Activated CD4-positive, alpha-beta T cell treated with anti-CD3 and anti-CD28 coated beads for 48 hours (primary cell): ENCODE measurements at places on chromosomes 13 and 19.

GRCh38 chr19:14843578-14843977, 5.1 kb downstream of the OR7A10 start:
- DNase-seq = no peak

DNA sequence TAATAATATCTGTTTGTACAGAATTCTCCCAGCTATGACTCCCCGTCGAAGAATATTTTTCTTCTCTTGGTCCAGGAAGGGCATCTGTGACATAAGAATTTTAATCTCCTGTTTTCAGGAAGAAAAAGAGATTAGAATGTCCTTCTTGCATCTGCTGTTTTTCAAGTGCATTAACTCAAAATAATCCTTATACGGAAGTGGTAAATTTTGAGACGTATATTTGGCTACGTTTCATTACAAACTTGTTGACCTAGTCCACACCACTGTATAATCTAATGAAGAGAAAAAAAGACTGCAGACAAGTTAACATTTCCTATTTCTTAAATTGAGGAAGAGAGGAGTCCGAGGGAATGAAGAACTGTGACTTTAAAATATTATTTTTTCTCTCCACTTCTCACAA, 959.9 kb downstream of the DIAPH3 start:
- DNase-seq = no peak

GRCh38 chr13:80341756-80342370, 937 bp upstream of the SPRY2 start:
- no peak for DNase-seq

GRCh38 chr19:925087-925525, 729 bp upstream of the ARID3A start:
- no peak for DNase-seq

- DNase-seq = no peak
Observed at GRCh38 chr13:20831254-20831653, 57.5 kb upstream of the EEF1AKMT1 start.

- no peak for DNase-seq
Observed at GRCh38 chr13:32237681-32238080, 77.5 kb downstream of the ZAR1L start.

DNA sequence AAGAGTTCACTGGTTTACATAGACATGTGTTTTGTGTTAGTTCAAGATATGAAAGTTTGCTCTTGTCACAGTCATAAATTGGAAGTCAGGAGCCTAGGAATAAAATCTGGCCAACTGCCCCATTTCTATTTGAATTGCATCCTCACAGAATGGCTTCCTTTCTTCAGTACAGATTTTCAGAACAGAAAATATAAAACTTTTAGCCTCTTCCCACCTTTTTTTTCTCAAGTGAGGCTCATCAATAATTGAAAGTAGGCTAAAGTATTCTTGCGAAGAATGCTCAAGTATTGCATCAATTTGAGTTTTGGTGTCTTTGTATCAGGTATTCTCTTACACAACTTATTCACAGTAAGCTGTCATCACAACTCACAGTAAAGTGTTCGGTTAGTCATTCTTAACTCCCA, 802.7 kb downstream of the PCDH9 start:
- no peak for DNase-seq

DNA sequence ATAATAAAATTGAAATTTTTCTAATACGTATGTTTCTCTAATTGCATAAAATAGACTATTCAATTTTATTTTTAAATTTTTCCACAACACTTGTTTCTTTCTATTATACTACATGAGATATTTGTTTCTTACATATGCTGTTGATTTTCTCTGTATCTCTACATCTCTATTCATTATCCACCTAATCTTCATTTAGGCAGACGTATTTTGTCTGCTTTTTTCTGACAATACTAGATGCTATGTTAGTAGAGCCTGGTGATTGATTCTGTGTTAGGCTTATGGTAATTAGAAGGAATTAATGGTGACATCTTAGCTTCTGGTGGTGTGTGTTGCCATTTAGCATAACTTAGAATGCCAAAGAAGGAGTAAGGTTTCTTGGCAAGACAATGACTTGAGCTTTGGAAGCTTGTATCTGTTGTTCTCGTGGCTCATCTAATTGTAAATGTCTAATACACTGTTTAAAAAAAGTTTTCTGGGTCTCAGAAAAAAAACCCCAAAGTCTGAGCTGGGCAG, 1610.7 kb upstream of the PCDH20 start:
- no peak for DNase-seq

- no peak for DNase-seq
Observed at GRCh38 chr13:27559719-27560118, 60.6 kb downstream of the LNX2 start.

DNA sequence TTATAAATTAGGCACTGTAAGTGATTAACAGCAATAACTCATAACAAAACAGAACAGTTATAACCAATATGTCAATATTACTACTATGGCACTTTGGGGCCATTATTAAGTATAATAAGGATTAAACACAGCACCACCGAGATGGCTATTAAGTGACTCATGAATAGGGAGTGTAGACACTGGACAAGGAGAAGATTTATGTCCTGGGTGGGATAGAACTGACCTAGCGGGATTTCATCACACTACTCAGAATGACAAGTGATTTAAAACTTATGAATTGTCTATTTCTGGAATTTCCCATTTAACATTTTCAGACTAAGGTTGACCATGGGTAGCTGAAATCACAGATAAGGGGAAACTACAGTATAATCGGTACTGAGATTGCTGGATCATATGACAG, 79.0 kb upstream of the SLC7A1 start:
- no peak for DNase-seq

- no peak for DNase-seq
Observed at GRCh38 chr13:99335087-99335486, 27.9 kb upstream of the GPR183 start.

DNA sequence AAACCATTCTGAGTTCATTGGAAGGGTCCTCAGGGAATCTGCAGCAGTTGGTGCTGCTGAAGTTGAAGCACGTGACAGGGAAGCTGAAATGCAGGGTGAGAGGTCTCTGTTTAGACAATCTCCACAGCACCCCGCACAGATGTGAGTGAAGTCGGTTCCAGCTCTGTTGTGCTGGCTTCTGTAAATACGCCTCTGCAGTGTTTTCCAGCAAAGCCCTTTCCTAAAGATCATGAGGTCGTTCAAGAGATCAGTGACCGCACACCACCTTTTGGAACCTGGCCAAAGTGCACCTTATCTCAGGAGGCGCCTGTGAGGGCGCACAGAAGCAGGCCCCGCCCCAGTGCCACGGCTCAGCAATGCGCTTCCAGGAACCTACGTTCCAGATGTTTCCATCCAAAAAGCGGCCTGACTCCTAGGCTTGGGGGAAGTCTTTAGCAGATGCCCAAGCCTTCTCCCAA, 10.8 kb downstream of the CUL4A start:
- no peak for DNase-seq

- DNase-seq = peak; percentile 70
Observed at GRCh38 chr13:105139380-105140285, 1395.8 kb downstream of the EFNB2 start.

DNA sequence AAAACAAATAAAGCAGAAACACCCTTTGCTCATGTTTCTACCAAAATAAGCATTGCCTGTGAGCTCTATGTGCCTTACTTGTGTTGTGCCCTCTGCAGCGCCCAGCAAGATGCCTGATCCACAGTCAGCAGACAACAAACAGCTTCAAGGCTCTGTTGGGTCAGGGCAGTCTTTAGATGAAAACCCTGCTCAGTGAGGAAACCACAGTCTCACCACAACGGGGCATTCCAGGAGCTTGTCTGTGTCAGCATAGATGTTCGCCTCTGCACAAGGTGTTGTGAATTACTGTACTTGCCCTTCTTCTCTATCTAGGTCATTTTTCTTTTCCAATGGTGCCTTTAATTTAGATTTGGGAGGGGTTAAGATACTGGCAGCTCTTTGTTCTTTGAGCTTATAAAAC, 251.9 kb downstream of the COL4A1 start:
- DNase-seq = no peak

DNA sequence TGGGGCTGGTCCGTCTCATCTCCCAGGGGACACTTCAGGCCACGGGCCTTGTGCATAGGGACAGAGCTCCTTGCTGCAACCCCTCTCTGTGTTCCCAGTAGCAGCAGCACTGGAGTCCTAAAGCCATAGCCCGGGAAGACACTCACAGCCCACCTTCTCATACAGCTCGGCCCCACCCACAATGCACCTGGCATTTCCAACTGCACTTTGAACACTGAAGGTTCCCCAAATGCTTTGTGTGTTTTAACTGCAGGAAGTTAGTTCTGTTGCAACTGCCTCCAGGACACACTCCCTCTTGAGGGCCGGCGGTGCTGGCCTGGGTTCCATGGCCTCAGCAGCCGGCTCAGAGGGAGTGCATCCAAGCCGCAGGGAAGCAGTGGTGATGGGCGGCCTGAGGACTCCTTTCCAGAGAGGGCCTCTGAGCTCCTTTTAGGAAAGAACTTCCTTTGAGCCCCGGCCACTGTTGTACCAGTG, 22.7 kb upstream of the TMEM255B start:
- DNase-seq = no peak

- peak; percentile 55 for DNase-seq
Observed at GRCh38 chr19:35757231-35757748, 461 bp upstream of the HSPB6 start.

GRCh38 chr13:27138457-27139093, 33.0 kb downstream of the USP12 start:
- DNase-seq = no peak

DNA sequence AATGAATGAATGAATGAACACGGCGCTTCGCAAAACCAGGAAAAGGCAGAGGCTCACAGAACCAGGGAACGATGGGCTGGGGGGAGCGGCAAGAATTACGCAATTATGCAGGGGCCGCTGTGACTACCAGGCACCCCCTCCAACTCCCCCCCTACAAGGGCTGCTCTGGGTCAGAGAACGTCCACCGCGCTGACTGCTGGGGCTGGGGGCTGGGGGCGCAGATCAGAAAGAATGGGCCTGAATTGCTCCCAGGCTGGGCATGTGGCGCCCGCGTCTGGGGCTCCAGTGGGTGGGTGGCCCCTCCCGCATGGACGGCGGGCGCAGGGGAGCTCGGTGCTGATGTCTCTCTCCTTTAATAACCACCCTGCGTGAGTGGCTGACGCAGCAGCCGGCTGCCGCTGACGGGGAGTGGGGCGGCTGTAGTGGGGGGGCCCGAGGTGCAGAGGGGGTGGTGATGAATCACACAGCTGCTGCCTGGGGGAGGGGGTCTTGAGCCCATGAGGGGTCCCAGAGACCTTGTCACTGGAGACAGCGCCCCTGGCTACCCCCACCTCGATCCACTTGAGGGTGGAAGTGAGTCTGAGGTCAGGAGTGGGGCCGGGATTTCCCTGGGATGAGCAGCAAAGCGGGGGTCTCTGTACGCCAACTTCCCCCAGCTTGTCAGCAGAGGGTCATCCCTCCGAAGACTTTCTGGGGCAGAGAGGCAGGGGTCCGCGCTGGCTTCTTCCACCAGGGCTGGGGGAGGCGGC, 1.5 kb upstream of the CIRBP start:
- DNase-seq = no peak

DNA sequence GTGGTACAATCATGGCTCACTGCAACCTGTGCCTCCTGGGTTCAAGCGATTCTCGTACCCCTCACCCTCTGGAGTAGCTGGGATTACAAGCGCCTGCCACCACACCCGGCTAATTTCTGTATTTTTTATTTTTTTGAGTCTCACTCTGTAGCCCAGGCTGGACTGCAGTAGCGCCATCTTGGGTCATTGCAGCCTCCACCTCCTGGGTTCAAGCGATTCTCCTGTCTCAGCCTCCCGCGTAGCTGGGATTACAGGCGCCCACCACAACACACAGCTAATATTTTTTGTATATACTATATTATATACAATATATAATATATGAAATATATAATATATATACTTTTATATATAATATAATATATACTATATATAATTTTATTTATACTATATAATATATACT, 52.5 kb downstream of the COLGALT1 start:
- DNase-seq = no peak

- no peak for DNase-seq
Observed at GRCh38 chr13:110528371-110528770, 33.2 kb downstream of the RAB20 start.

DNA sequence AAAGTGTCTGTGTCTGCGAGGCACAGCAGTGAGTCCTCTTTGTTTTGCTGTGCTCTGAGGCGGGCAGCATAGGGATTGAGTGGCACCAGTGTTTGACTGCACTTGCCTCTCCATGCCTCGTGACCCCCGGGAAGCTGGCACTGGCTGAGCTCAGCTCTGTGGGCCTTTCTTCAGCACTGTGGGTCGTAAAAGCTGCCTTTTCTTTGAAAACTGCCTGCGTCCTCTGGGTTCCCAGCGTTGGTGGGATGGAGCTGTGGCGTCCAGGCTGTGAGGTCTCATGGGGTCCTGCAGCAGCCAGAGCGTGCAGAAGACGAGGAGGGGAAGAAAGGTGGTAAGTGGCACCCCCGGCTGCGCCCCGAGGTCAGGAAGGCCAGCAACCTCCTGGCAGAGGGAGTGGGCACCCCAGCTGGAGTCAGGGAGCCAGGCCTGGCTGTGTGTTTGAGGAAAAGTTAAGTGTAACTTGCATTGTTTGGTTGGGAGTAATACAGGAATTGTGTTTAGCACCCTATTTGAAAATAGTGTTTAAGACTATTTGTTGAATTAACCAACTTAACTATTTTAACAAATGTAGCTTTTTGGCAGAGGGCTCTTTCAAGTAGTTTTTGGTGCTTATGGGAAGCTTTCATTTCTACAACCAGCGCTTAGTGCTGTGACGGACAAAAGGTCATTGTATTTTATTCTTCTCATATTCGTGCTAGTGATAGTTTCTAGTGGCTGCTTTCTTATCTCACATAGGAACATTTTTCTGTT, 79.3 kb upstream of the TEX29 start:
- DNase-seq = no peak

DNA sequence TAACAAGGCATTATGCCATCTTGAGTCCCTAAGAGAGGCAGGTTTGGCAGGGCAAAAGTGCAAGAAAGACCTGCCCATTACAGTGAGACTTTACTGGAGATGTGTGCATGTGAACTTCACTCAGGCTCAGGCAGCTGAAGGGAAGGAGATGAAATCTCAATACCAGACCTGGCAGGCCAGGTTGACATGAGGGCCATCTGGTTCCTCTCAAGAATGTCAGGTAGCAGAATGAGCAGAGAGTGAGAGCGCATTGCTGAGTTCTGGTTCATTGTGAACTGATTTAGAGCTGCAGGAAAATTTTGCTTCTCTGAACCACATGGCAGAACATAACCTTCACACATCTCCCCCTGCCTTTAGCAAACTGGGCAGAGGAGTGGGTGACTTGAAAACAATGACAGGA, 406.3 kb downstream of the GPC5 start:
- DNase-seq = no peak

DNA sequence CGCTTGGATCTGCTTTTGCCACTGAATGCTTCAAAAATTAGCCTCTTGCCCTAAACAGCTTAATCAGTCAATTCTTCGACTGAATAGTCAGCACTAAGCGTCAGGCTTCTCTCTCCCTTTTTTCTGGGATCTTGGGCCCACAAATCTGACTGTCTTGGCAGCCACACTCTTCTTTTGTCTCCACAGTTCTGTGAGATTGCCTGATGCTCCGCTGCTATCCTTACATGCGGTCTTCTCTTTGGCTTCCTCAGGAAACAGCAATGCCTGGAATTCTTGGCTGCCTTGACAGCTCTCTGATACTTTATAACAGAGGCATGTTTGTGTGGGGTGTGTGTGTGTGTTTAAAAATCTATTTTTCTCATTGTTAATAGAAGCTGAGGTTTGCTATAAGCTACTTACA, 32.6 kb downstream of the ERCC5 start:
- DNase-seq = no peak

- DNase-seq = peak; percentile 64
Observed at GRCh38 chr13:19862481-19863313, 752 bp downstream of the ZMYM5 start.
